SJCRH30 (cell line): ENCODE measurements at places on chromosomes 4 and X. TPM values are rescaled to one million over a fixed set of nuclear protein-coding genes. Genes with fewer than 3 reads are reported as not detected.

GRCh38 chrX:78658845-78659744 lies at the start of gene RTL3:
Gene RTL3 (minus strand): TSS chrX:78659328. CDS start chrX:78658420, 908 bp downstream.
- no peak for DNase-seq

GRCh38 chrX:74179071-74179470 lies 124.9 kb upstream of the ZCCHC13 start:
- no peak for DNase-seq

Gene PAGE2B
- total RNA-seq, result not detected in 2 replicates

Gene ASB12
- total RNA-seq, result 0.10 TPM in 1 of 2 replicates, not detected in the other
